Stimulated activated CD8-positive, alpha-beta memory T cell treated with anti-CD3 and anti-CD28 coated beads, Interleukin-4, amount 100 ng/mL, for 1 hour (primary cell): ENCODE measurements at places on chromosomes 2 and 18.

DNA sequence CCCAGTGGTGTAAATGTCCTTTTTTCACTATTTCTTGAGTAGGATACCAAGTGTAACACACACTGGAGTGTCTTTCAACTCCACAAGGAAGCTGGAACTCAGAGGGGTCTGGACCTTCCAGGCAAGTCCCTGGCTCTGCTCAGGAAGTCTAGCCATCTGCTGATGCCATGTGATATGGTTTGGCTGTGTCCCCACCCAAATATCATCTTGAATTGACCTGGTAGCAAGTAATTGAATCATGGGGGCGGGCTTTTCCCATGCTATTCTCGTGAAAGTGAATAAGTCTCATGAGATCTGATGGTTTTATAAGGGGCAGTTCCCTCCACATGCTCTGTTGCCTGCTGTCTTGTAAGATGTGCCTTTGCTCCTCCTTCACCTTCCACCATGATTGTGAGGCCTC is 99.4 kb upstream of the CDC42EP3 start:
- DNase-seq: no peak

DNA sequence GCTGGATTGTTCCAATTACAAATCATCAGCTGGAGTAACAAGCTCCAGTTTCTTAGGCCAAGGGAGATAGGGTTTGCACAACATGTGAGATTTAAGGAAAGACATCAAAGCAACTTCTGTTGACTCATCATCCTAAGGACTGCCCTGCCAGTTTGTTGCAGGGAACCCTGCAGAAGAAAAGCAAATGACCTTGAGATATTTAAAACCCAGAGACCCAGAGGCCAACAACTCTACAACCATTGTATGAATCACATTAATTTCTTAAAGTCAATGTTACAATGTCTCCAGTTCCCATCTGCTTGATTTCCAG is 491.8 kb upstream of the ACVR2A start:
- no peak for DNase-seq

- DNase-seq: no peak
These were observed 63.0 kb upstream of the PLA2R1 start for GRCh38 chr2:160125366-160125765.

DNA sequence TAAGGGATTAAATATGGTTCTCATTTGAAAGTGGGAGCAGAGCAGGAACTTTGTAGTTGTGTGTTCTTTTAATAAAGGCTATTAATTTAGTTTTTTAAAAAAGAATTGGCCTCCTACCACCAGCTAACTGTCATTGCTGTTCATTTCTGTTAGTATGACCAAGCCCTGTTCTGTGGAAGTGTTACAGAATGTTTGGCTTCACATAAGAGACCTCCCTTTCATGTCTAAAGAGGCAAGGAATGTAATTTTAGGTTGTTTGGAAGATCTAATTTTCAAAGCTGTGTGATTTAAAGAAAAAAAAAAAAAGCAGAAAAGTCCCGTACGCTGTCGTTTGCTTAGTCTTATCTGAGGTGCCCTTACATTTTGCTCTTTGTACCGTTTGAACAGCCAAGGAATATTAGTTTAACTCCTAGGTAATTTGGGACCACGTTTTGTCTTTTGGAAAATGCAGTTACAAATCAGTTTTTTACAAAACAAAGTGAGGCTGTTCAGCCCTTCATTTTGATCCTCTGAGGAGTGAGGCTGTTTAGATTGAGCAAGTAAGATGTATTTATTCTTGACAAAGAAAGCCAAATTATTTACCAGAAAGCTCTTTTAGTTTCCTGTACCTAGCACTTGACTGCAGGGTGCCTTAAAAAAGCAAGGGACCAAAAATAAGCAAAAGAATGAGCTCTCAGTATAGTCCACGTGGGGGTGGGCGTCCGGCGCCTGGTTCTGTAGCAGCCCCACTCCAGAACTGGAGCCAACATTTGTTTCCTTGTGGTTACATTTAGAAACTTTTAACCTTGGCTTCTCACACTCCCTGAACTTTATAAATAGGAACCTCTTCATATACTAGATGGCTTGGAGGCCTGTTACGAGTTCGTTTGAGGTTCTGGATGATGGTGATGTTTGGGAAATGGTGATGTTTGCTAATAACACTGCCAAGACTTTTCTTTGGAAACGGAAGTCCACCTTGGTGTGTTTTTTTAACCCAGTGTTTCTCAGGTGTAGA is 136.2 kb downstream of the FMNL2 start:
- no peak for DNase-seq

- no peak for DNase-seq
These were observed 125.2 kb upstream of the LGALSL start for GRCh38 chr2:64328756-64329155.

DNA sequence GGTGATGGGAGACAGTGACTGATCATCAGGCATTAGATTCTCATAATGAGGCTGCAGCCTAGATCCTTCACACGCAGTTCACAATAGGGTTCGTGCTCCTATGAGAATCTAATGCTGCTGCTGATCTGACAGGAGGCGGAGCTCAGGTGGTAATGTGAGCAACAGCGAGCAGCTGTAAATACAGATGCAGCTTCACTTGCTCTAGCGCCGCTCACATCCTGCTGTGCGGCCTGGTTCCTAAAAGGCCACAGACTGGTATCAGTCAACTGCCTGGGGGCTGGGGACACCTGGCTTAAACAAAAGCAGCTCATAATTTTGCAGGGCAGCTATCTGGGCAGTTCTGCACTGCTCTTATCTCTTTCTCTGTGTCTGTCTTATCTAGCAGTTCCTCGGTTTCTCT is 20.4 kb upstream of the CD226 start:
- DNase-seq: no peak

GRCh38 chr2:129780316-129781270 is 198.9 kb upstream of the RAB6C start:
- DNase-seq: no peak

GRCh38 chr2:190360561-190360960 is 17.2 kb downstream of the INPP1 start:
- DNase-seq: no peak

DNA sequence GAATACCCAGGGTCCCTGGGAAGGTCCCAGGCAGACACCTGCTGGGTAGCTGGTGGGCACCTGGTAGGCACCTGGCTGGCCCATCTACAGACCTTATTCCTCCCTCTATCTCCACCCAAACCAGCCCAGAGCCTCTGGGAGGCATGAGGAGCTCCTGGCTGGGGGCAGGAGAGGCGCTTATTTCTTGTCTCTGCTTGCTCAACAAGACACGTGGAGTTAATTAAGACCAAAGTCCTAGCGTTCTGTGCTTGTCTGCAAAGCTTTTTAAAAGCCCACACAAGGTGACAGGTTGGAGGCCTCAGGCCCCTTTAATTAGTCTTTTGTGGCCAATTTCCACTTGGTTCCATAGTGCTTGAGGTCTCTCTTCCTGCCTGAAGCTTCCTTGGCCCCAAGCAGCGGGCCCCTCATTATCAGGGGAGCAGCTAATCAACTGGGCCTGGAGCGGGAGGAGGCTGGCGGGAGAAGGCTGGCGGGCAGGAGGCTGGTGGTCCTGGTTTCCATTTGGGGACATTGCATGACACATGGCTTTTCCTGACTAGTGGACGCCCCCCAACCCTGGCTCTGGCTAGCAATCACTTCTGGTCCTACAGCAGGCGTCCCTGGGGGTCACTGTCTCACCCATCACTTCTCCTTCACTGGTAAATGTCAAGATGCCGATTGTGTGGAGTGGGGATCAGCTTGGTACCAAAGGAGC is 65.4 kb upstream of the HDAC4 start:
- DNase-seq: no peak

DNA sequence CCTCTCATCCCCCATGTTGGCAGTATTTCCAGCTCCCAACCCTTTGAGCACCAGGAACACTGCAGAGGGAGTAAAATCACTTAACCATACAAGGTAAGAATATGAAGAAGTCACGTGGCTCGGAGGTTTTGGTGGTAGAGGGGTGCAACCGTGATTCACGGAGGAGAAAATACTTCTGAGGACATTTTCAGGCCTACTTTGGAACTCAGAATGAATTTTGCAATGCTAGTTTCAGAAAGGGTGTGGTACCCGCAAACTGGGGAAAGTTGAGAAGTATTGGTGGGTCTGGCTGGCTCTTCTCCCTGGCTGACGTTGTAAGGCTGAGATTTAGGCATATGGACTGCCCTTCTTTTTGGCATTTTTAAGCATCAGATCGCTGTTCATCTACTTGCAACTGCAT is 442 bp downstream of the SERPINB5 start:
- DNase-seq: no peak
